ENCODE measurements at places on chromosomes 4 and X. TPM values are rescaled to one million over a fixed set of nuclear protein-coding genes. Genes with fewer than 3 reads are reported as not detected.
A peak's percentile ranks its signal among the peaks of the same experiment; 100 is the strongest.

- H3K36me3 ChIP-seq = peaks cover 10% of the 10 kb centered on the region
- no peak overlapping the region for H3K4me3 ChIP-seq
- no peak overlapping the region for H3K27ac ChIP-seq
- no peaks in the 10 kb centered on the region for H3K4me1 ChIP-seq
These were observed 24.5 kb downstream of the FLNA start for GRCh38 chrX:154349979-154350378.

- no peak overlapping the region for H3K27ac ChIP-seq
- peaks cover 10% of the 10 kb centered on the region for H3K36me3 ChIP-seq
- H3K4me1 ChIP-seq = no peaks in the 10 kb centered on the region
- H3K4me3 ChIP-seq = no peak overlapping the region
- no peaks in the 10 kb centered on the region for H3K27me3 ChIP-seq
These were observed 132.8 kb downstream of the PDGFC start for GRCh38 chr4:156838761-156839160.

- no peaks in the 10 kb centered on the region for H3K4me1 ChIP-seq
- no peaks in the 10 kb centered on the region for H3K36me3 ChIP-seq
- no peak overlapping the region for H3K4me3 ChIP-seq
- DNase-seq = no peak
- H3K27ac ChIP-seq = no peak overlapping the region
These were observed 6.7 kb upstream of the ZNF41 start for GRCh38 chrX:47489507-47490275.

GRCh38 chr4:55175779-55176231, 50.4 kb upstream of the KDR start:
- no peaks in the 10 kb centered on the region for H3K27me3 ChIP-seq
- no peaks in the 10 kb centered on the region for H3K36me3 ChIP-seq
- no peak overlapping the region for H3K4me3 ChIP-seq
- peak overlapping the region; percentile 64 for H3K27ac ChIP-seq
- DNase-seq = peak; percentile 43

- no peaks in the 10 kb centered on the region for H3K4me1 ChIP-seq
- no peak overlapping the region for H3K4me3 ChIP-seq
- H3K27ac ChIP-seq = no peak overlapping the region
- H3K27me3 ChIP-seq = no peaks in the 10 kb centered on the region
- no peak for DNase-seq
These were observed 72.2 kb downstream of the CRLF2 start for GRCh38 chrX:1140236-1140681.

CCDC110 gene
- total RNA-seq = 5.4 TPM

All from GM23338 (cell line).